ENCODE measurements at places on chromosomes 2 and 18. TPM values are rescaled to one million over a fixed set of nuclear protein-coding genes. Genes with fewer than 3 reads are reported as not detected.

- no peaks in the 10 kb centered on the region for H3K27me3 ChIP-seq
- H3K4me3 ChIP-seq = no peak overlapping the region
- no peak overlapping the region for H3K27ac ChIP-seq
- H3K4me1 ChIP-seq = no peaks in the 10 kb centered on the region
- H3K36me3 ChIP-seq = no peaks in the 10 kb centered on the region
These were observed 245.8 kb downstream of the KCNS3 start for GRCh38 chr2:18124116-18124835.

DNA sequence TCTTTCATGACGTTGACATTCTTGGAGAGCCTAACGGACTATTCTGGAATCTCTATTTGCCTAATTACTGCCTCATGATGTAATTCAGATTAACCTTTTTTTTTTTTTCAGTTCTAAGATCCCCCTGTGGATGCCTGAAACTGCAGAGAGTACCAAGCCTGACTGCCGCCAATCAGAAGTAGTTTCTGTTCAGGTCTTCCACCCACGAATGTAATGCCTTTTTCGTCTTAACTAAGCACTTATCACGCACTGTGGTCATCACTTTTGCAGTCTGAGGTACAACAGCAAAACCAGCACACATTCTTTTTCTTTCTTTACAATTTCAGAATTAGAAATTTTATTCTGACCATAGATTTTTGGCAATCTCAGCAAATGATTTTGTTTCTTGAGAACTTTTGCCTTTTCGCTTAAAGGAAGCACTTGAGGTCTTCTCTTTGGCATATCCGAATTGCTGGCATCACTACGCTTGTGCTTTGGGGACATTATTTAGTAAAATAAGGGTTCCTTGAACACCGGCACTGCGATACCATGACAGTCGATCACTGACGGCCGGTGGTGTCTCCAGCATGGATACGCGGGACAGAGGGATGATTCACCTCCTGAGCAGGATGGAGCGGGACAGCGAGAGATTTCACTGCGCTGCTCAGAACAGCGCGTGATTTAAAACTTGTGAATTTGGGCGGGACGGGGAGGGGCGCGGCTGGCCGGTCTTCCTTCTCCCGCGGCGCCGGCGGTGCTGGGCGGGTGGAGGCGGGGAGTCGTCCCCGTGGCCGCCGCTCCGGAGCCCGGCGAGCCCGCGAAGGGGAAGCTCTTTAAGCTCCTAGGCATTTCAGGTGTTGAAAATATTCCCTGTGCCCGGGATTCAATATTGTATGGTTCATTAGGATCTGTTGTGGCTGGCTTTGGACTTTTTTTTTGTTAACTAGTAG lies 32.0 kb upstream of the GPR55 start:
- no peak overlapping the region for H3K27ac ChIP-seq
- peak; percentile 54 for DNase-seq
- H3K27me3 ChIP-seq = peaks cover 19% of the 10 kb centered on the region
- peak overlapping the region; percentile 24 for H3K4me3 ChIP-seq

DNA sequence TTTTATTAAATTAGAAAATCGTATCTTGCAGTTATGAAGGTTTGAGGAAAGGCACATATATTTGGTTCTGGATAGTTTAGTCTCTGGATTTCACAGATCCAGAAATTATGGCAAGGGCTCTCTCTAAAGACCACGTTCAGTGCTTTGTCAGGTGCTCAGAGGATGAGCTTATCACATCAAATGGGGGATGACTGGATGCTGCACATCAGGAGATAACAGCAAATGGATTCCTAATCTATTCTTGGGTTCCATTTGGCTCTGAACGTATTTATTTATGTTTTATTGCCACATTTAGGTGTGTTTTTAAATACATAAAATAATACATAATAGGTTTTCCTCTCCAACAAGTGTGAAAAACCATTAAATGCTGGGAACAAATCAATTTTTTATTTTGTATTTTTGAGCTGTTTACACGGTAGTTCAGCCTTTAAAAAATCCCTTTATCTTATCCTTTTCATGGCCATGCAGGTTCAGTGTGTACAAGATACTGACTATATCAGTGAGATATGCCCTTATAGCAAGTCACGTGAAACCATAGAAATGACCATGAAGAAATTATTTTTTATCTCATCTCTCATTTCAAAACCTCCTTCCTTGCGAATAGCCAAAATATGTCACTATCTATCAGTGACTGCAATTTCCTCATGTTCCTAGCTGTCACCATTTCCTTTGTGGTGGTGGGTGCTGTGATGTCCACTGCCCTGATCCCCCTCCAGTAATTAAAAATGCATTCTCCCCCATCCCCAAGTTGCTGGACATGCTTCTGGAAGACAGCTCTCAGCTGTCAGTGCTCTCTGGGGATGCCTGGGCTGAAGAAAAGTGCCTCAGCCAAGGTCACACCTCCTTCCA lies 25.9 kb upstream of the CXCR4 start:
- DNase-seq = no peak
- no peak overlapping the region for H3K4me3 ChIP-seq
- H3K27ac ChIP-seq = no peak overlapping the region

DNA sequence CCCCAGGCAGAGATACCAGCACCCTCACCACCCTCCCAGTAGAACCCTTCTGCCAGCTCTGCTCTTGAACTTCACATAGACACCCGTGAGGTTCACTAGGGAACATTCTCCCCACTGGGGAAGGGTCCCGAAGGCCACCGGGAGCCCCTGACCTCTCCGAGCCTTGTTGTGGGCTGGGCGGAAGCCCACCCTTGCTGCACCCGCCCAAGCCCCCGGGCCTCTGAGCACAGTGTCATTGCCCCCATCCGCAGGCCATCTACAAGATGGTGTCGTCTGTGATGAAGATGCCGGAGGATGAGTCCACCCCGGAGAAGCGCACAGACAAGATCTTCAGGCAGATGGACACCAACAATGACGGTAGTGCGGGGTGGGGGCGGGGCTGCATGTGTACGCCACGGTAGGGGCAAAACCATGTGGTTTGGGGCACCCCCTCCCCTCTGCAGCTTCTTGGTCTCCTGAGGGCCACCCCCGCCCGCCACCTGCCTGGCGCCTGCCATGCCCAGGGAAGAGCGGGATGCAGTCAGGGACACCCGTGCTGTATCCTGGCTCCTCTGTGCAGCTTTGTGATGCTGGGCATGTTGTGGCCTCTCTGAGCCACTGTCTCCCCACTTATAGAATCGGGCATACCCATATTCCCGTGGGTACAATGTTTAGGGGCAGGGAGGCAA lies 25.3 kb downstream of the ODC1 start:
- DNase-seq = no peak
- H3K4me1 ChIP-seq = no peaks in the 10 kb centered on the region
- no peak overlapping the region for H3K27ac ChIP-seq
- no peak overlapping the region for H3K4me3 ChIP-seq
- H3K27me3 ChIP-seq = no peaks in the 10 kb centered on the region
- no peaks in the 10 kb centered on the region for H3K36me3 ChIP-seq

DNA sequence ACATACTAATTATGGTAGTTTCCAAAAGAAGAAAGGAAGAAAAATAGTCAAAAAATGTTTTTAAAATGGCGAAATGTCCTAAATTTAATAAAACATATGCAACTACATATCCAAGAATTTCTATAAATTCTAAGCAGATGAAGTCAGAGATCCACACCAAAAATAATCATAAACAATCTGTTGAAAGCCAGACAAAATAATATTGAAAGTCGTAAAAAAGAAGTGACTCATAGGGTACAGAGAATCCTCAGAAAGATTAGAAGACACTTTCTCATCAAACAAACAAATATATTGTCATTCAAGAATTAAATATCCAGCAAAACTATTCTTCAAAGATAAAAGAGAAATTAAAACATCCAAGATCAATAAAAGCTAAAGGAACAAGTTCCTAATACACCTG lies 281.4 kb upstream of the ZNF804A start:
- no peaks in the 10 kb centered on the region for H3K27me3 ChIP-seq
- DNase-seq = no peak
- H3K36me3 ChIP-seq = no peaks in the 10 kb centered on the region
- no peak overlapping the region for H3K4me3 ChIP-seq
- no peaks in the 10 kb centered on the region for H3K4me1 ChIP-seq

DNA sequence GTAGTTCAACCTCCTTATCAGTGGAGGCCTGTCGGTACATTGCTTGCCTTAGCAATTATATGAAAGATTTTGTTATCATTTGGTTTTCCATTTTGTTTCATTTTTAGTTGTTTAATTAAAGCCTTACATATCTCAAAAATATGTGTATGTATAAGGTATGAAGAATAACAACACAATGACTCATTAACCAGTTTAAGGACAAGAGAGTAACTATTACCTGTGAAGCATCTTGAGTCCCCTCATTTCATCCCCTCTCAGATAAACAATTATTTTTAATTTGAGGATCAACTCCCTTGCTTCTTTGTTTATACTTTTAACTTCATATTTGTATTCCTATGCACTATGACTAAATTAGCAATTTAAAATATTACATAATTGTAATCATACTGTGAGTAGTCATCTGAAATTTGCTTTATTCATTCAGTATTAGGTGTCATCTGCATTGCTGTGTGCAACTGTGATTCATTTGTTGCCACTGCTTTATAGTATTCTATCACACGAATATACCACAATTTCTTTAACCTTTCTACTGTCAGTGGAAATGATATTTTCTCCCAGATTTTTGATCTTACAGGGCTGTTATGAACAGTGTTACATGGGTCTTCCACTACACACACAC lies 126.4 kb downstream of the RNF152 start:
- DNase-seq = no peak
- H3K4me3 ChIP-seq = no peak overlapping the region
- no peak overlapping the region for H3K27ac ChIP-seq
- H3K27me3 ChIP-seq = no peaks in the 10 kb centered on the region
- H3K36me3 ChIP-seq = no peaks in the 10 kb centered on the region

DNA sequence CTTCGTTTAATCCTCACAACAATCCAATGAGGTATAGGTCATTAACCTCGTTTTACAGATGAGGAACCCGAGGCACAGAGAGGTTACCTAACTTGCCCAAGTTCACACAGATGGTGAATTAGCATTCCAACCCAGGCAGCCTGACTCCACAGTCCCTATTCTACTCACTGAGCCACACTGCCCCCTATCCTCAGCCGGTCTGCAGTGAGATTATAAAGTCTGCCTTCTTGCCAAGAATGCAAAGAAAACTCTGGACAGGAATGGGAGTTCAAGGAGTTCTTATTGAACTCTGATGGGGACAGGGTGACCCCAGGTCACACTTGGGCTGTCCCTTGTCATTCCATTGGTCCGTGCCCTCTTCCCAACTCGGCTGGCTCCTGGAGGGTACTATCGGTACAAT lies 118.1 kb upstream of the MSH6 start:
- peak; percentile 10 for DNase-seq
- no peak overlapping the region for H3K27ac ChIP-seq
- no peaks in the 10 kb centered on the region for H3K36me3 ChIP-seq
- no peaks in the 10 kb centered on the region for H3K27me3 ChIP-seq
- H3K4me3 ChIP-seq = no peak overlapping the region

- peaks cover 48% of the 10 kb centered on the region for H3K27me3 ChIP-seq
- H3K4me1 ChIP-seq = peaks cover 24% of the 10 kb centered on the region
- H3K4me3 ChIP-seq = no peak overlapping the region
These were observed 165.8 kb downstream of the TNS1 start for GRCh38 chr2:217836901-217837491.

GRCh38 chr2:30847841-30848240 lies 40.6 kb upstream of the CAPN13 start:
- DNase-seq = no peak
- no peaks in the 10 kb centered on the region for H3K36me3 ChIP-seq
- H3K27me3 ChIP-seq = peaks cover 13% of the 10 kb centered on the region
- no peak overlapping the region for H3K27ac ChIP-seq

DNA sequence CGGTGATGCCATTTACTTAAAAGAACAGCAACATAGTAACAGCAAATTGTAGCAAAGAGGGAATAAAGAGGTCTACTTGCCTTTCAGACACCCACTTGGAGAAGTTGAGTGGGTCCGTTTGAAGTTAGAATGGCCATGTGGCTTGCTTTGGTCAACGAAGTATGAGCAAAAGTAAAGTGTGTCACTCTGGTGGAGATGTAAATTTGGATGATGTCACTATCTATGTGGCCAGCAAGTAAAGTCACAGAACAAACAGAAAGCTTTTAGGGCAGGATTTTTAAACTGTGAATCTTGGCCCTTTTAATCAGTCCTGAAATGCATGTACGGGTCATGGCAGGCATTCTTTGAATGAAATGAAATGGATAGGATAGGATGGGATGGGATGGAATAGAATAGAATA lies 120.3 kb downstream of the PAX3 start:
- DNase-seq = no peak
- H3K4me3 ChIP-seq = no peak overlapping the region
- peaks cover 22% of the 10 kb centered on the region for H3K4me1 ChIP-seq
- no peaks in the 10 kb centered on the region for H3K36me3 ChIP-seq
- no peaks in the 10 kb centered on the region for H3K27me3 ChIP-seq

DNA sequence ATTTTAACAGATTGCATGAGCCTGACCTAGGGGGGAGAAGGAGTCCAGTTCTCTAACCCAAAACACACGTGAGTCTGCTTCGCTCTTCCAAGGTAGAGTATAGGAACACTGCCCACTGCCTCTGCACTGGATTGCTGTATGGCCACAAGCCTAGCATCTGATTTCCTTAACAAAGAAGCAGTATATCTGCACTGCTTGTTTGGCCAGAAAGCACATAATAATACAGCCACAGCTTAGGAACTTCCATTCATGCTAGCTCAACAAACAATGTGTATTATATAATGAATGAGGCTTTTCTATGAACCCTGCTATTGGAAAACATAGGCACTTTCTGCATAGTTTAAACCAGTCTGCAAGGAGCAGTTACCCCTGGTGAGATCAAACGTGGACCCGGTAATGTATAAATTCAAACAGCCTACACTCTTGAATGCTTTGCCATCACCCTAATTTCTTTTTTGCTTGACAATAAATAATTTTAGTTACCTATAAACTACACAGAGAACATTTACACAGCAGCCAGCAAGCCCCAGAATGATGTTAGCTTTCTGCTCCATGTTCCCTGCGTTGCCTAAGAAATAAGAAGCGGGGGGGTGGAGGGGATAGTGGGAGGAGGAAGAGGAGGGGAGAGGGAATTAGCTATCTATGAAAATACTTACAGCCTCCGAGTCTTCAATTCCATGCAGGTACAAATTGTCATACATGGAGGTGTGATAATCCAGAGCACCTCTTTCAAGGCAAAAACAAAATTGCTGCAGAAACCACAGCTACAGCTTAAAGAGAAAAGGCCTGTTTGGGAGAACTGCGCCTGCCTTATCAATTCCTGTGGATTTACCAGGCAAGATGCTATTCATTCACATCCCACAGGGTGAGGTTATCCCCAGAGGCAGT lies 125.6 kb downstream of the CACNB4 start:
- no peak for DNase-seq

DNA sequence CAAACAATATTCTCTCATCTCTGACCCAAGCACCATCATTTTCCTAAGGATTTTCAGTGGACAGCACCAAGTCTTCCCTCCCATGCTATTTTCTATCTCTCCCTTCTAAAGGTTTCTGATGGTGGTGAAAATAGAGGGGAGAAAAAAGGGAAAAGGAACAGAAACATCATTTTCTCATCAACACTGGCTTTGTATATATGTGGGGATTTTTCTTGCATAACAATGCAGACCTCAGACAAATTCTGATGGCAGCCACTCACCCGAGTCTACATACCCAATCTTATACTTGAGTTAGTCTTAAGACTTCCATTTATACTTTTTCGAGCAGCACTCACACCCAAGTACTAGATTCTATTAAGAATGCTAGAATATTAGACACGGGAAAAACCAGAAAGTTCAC lies 95.8 kb downstream of the TMEM163 start:
- no peak for DNase-seq
- H3K4me3 ChIP-seq = no peak overlapping the region
- H3K4me1 ChIP-seq = no peaks in the 10 kb centered on the region
- no peak overlapping the region for H3K27ac ChIP-seq
- no peaks in the 10 kb centered on the region for H3K36me3 ChIP-seq

VAMP8 gene
- 60.9 TPM for polyA plus RNA-seq

MAP4K3 gene
- 29.2 TPM for polyA plus RNA-seq

GLB1L gene
- polyA plus RNA-seq = 3.3 TPM

VWC2L gene
- polyA plus RNA-seq = 0.36 TPM

SERPINB5 gene
- polyA plus RNA-seq = not detected

FOXI3 gene
- polyA plus RNA-seq = not detected

D2HGDH gene
- polyA plus RNA-seq = 23.4 TPM

FABP1 gene
- 0.24 TPM for polyA plus RNA-seq

All from cardiac muscle cell (in vitro differentiated cells and primary cell).